ENCODE measurements at places on chromosomes 2 and 18.

DNA sequence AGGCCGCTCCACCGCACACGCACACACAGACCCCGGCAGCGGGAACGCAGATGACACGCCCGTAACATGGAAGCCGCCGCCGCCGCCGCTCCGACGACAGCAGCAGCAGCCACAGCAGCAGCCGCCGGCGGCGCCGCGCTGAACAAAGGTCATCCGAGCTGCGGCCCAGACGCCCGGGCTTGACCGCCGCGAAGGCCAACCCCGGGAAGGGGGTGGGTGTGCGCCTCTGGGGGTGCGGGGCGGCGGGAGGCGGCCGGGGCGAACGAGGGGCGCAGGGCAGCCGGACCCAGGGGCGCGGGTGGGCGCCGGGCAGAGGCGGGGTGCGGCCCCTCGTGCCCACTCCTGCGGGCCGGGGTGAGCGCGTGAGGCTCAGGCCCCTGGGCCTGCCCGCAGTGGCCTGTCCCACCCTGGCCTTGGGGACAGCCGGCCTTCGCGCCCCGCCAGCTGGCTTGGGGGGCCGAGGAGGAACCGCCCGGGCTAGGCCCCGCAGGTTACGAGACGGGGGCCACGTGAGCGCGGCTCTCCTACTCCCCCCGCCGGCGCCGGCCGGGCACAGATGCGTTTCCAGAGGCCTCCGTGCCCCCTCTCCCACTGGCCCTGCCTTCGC lies 1.0 kb upstream of the ZNF532 start:
- no peak for DNase-seq

DNA sequence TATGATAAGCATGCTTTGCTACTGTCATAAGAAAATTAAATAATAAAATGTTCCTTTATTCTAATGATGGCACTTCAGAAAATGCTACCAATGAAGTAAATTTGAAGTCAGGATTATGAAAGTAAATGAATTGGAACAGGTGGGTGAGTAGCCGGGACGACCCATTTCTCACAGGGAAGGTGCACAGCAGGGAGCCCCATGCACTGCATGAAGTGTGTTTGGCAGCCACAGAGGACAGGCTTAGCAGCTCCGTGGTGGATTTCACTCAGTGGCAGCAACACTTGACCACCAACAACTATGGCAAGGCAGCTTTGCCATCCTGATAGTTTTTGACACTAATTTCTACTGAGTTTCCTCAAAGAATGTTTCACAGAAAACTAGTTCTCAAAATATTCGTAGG lies 146.3 kb downstream of the ATL2 start:
- DNase-seq = no peak

- no peak for DNase-seq
Observed at GRCh38 chr2:69639266-69639665, 4.3 kb downstream of the AAK1 start.

- DNase-seq = no peak
Observed at GRCh38 chr2:77604953-77605929, 83.1 kb upstream of the LRRTM4 start.

DNA sequence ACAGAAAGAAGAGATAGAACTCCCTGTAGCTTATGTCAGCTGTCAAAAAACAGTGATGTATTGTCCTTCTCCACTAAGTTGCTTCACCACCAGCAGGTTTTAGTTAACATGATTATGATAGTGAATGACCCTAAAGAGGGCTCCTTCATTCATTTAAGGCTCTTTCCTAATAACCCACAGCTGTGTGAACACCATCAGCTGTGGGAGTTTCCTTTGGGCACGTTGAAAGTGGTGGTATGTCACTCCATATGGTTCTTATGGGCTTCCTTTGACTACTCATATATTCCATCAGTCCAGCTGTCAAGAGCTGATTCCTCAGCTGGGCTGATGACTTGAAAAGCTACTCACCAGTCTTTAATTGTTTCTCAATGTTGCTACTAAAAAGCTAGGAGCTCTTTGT lies 210.3 kb downstream of the UBE2E3 start:
- DNase-seq = peak; percentile 30

Measured in fibroblast of mammary gland (primary cell).